ENCODE measurements at places on chromosomes 11 and 22.

DNA sequence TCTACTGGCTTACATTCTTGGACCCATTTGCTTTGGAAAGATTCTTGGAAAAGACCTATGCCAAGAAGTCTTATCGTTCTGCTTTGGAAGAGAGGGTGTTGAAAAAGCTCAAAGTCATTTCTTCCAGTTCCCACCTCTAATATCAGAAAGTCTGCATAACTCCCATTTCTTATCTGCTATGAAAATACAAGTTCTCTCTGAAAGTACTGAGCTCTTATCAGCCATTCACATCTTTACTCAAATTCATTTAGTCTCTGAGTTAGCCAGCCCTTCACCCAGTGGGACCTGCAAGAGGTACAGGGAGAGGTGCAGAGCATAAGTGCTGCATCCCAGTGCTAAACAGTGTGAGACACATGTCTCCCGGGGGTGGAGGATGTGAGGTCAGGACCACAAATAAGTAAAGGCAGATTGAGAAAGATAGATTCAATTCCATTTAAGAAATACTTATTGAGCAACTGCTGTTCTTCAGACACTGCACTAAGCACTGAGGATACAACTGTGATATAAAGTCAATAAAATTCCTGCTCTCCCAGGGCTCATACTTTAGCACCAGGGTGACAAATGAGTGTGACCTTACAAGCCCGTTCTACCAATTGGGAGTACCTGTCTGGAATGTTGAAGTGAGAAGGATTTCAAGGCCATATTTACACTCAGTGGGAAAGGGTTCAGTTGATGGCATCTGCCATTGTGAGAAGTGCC is 76.7 kb downstream of the PISD start:
- no peak for DNase-seq

- DNase-seq: peak; percentile 85
Observed at GRCh38 chr11:2888266-2888968, 2.8 kb upstream of the CDKN1C start.

DNA sequence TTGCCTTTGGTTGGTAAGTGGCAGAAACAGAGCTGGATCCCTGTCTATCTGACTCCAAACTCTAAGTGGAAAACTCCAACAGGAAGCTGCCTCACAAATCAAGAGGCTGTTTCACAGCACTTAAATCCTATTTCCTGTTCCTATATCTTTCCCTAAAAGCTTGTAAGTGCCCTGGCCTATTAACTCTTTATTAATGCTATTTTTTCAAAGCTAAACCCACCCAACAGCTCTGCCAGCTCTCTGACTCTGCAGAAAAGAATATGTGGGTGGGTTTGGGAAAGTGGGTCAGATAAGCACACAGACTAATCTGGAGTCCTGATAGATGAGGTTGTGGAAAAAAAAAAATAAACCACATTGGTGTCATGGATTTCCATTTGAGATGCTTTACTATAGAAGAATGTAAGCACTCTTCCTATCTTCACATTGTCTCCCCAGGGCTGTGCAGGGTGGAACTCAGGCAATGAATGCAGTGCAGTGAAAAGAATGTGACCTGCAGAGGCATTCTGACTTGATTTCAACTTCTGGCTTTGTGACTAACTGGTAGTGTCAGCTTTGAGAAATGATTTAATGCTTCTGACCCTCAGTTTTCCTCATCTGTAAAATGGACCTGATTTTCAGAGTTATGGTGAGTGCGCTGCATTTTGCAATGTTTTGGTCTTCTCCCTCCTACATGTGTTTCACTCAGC is 125.6 kb downstream of the AASDHPPT start:
- DNase-seq: no peak

- no peak for DNase-seq
Observed at GRCh38 chr22:36727110-36727509, 23.6 kb upstream of the CACNG2 start.

DNA sequence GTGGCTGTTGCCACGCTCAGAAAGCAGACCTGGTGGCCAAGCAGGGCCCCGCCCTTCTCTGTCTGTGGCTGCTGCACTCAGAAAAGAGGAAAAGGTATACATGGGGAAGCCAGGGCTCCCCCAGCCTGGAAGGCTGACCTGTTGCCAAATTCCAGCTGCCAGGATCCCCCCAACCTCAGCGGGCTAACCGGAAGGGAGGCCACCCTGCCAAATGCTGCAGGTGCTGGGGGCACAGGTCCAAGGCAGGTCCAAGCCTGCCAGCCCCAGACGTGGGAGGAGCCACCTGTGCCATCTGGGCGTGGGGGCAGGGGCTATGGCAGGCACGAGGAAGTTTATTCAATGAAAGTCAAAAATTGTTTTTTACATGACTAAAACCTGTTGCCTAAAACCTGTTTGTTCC is 2.6 kb downstream of the NPTXR start:
- no peak for DNase-seq

DNA sequence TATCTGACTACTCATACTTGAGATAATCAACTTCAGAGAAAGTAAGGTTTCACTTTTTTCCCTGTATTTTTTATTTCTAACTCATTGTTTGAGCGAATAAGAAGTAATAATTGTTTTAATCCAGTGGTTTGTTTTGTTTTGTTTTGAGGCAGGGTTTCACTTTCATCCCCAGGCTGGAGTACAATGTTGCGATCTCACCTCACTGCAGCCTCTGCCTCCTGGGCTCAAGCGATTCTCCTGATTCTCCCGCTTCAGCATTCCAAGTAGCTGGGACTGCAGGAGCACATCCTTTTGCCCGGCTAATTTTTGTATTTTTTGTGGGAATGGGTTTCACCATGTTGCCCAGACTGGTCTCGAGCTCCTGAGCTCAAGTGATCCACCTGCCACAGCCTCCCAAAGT is 8.6 kb downstream of the GTF2H1 start:
- no peak for DNase-seq

GRCh38 chr11:104343578-104343977 is 179.6 kb upstream of the PDGFD start:
- DNase-seq: no peak

DNA sequence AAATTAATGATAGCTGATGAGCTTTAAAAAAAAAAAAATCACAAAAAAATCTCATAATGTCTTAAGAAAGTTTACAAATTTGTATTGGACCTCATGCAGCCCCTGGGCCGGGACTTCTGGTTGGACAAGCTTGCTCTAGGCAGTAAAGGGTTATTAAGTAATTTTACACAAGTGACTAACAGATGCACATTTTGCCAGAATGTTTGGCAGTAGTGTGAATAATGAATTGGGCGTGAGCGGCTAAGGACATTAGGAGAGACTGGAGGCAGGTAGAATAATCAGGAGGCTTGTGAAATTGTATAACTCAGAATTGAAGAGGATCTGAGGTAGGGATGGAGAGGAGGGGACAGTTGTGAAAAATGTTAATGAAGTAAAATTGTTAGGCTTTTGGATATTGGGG is 77.4 kb downstream of the HIPK3 start:
- DNase-seq: no peak

DNA sequence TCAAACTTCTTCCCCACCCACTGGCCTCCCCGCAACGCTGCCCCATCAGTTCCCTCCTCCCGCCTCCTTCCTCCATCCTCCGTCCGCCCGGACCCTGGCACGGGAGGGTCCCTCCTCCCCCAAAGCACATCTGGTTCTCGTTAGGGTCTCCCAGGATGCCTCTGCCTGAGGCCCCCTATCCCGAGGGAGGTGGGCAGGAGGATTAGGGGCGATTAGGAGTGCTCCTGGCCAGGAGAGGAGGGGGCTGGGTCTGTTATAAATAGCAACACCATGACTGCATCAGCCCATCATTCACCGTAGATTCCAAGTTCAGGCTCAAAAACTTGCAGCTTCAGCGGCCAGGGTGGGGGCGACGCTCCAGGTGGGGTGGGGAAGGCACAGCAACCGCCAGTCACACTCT is 10.4 kb downstream of the MYRF start:
- DNase-seq: no peak

DNA sequence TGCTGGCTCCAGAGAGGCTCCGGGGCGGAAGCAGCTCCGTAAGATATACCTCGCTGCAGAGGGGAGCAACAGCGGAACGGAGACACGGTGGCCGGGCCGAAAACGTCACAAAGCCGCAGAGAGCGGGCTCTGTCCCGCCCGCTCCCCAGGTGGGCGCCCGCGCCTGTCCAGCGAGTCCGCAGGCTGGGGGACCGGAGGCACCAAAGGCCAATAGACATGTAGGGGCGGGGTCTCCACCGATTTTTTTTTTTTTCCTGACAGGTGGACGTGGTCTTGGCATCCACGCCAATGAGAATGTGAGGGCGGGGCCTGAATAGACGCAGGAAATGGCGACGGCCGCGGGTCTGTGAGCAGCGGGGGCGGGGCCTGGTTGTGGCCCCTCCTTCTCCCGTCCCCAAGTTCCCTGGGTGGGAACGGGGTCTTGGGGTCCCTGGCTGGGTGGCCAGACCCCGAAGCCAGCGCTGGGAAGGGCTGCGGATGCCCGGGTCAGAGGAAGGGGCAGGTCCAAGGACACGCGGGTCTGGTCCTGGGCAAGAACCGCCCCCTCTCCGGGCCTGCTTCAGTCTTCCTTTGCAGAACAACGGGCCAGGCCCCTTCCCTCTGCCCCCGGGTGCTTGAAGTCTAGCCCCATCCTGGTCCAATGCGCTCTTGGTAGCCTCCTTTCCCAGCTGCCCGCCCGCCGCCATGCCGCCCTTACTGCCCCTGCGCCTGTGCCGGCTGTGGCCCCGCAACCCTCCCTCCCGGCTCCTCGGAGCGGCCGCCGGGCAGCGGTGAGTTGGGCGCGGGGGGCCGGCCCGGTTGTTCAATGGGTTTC is at the start of gene DNAJC4:
Gene DNAJC4, plus strand, starts transcription at position 378 of the 814 bp plus-strand sequence. Its CDS starts 307 bp downstream, at position 685.
- peak; percentile 89 for DNase-seq

- DNase-seq: no peak
Observed at GRCh38 chr11:15195454-15196200, 80.9 kb downstream of the INSC start.

- DNase-seq: no peak
Observed at GRCh38 chr11:66247295-66247694, 21.1 kb upstream of the RAB1B start.

DNA sequence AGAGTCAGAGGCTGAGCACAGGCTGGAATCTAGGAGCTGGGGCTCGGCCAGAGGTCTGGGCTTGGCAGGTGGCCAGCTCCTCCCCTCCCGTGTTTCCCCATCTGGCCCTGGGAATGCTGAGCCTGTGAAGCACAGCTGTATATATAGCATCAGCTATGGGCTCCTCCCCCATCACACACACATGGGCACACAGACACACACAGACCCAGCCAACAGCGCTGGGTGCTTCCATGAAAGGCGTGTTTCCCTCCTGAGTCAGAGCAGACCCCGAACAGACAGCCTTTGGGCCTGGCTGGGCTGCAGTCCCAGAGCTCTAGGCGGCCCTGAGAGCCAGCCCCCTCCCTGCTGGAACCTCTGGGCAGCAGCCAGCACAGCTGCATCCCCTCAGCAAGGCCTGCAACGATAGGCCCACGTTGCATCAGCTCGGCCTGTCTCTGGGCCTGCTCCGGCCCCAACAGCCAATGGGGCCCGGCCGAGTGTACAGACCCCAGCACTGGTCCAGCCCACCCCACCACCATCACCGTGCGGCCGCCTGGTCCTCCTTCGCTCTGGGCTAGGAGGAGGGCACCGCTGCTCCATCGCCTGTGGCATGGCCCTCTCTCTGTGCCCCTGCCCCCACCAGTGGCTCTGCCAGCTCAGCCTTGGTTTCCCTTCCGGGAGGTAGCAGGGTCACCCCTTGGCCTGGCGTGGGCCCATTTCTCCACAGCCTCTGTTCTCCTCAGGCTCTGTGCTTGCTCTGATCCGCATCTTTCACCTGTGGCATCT is 7.6 kb upstream of the SERPINH1 start:
- no peak for DNase-seq

- no peak for DNase-seq
Observed at GRCh38 chr11:393219-394033, 583 bp upstream of the PKP3 start.

GRCh38 chr11:66274219-66274618 is 3.8 kb upstream of the CNIH2 start:
- DNase-seq: no peak

- DNase-seq: no peak
Observed at GRCh38 chr11:72838691-72839305, 24.6 kb downstream of the ATG16L2 start.

GRCh38 chr11:132050577-132051165 is 680.3 kb downstream of the NTM start:
- no peak for DNase-seq

GRCh38 chr11:79578116-79578515 is 137.3 kb upstream of the TENM4 start:
- no peak for DNase-seq

DNA sequence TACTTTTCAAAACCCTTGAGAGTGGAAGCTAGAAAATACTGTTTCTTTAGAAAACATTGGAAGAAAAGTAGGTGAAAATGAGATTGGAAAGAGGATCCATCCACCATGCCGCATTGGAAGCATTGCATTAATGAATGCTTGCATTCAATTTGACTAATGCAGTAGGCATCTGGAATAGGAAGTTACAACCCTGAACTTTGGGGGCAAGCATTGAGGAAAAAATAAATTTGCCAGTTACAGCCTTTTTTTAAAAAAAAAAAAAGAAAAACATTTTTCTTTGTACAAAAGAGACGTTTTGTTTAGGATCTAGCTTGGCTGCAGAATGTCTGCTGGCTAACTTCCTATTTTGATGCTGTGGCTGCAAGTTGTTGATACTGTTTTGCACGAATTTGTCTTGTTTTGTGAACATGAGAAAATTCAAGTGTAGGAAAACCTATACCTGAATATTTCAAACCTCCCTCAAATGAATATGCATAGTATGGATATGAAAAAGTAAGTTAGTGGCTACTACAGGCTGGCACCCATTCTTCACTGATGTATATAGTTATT is 28.1 kb downstream of the RTN3 start:
- DNase-seq: no peak

Data from CD4-positive, alpha-beta T cell treated with Interleukin-6 at 100 ng/mL for 8 hours (primary cell).